ENCODE measurements at places on chromosomes 13 and 19. TPM values are rescaled to one million over a fixed set of nuclear protein-coding genes. Genes with fewer than 3 reads are reported as not detected.

The ZNF491 gene
- 0.20 TPM for total RNA-seq

The DCT gene
- total RNA-seq = not detected

The NKG7 gene
- not detected for total RNA-seq

The AXL gene
- total RNA-seq = 4.0 TPM

The ZNF888 gene
- 3.6 TPM for total RNA-seq

The ZNF132 gene
- total RNA-seq = 1.0 TPM

The PLD3 gene
- 55.4 TPM for total RNA-seq

Measured in esophagus mucosa (tissue), 1 donor.